ENCODE measurements at places on chromosomes 6 and 20.

- DNase-seq: no peak
Measured at GRCh38 chr6:3723966-3724365, 27.5 kb downstream of the PXDC1 start.

DNA sequence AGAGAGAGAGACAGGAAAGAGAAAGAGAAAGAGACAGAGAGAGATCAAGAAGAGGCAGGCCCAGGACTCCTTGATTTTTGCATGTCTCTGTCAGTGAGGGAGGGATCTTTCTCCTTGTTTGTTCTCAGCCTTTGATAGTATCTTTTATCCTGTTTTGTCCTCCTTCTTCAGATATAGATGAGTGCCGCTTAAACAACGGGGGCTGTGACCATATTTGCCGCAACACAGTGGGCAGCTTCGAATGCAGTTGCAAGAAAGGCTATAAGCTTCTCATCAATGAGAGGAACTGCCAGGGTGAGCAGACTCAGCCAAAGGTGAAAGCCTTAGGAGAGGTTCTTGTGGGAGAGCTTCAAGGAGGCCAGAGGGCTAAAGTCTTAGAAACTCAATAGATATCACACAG lies 20.0 kb upstream of the ZNF76 start:
- DNase-seq: no peak

GRCh38 chr20:4014031-4014474 lies 1.3 kb downstream of the RNF24 start:
- DNase-seq: no peak

- DNase-seq: no peak
Measured at GRCh38 chr20:48975955-48976354, 54.4 kb downstream of the ARFGEF2 start.

GRCh38 chr6:42659806-42660205 lies 62.6 kb downstream of the PRPH2 start:
- no peak for DNase-seq

- DNase-seq: no peak
Measured at GRCh38 chr6:21663966-21664313, 70.4 kb downstream of the SOX4 start.

DNA sequence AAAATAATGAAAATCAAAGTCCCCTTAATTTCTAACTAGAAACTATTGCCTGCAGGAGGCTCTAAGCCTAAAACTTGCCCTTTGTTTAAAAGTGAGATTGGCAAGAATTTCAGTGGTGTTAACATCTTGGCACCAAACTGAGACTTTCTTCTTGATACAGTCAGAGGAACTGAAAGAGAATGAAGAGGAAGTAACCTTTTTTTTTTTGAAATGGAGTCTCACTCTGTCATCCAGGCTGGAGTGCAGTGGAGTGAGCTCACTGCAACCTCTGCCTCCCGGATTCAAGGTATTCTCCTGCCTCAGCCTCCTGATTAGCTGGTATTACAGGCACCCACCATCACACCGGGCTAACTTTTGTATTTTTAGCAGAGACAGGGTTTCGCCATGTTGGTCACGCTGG lies 3.6 kb downstream of the DOP1A start:
- DNase-seq: no peak
